ENCODE measurements at places on chromosomes 1 and 21.

- DNase-seq, result no peak
These were observed 25.0 kb downstream of the SDC3 start for GRCh38 chr1:30883389-30884172.

DNA sequence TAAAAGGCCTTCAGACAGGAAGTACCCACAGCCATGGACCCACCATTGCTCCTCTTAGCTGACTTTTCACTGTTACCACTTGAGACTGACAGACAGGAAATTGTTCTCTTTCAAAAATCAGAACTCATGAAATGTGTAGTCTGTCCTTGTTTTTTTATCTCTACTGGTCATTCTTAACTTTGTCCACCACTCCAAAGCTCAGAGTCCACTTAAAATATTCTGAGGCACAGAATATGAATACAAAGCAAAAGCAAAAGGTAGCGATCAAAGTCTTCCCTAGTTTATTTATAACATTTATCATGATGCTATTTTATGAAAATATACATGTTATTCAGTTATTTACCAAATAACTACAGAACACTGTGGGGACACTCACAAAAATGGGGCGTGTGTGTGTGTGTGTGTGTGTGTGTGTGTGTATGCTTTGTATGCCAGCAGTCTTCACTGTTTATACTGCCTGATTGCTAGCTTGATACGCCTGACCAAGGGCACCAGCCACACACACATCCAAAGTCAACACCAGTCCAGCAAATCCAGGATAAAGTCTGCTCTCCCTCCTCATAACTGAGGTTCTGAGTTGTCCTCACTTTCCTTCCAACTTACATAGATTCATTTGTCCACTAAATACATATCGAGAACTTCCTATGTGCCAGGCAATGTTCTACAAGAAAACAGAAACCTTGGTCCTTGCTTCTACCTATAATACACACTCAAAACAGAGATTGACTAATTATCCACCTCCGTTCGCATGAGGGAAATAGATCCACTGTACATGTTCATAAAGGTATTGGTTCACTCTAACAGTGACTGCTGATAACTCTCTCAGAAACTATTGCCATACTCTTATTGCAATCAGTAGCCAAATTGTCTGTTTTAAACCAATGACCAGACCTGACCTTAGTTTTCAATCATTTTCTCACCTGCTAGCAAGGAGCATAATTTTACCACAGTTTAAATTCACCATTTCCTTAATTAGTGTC is 79.4 kb downstream of the ERICH3 start:
- DNase-seq, result no peak

- DNase-seq, result no peak
These were observed 61.7 kb downstream of the KCNN3 start for GRCh38 chr1:154808261-154808908.

- no peak for DNase-seq
These were observed 7.4 kb downstream of the JAM2 start for GRCh38 chr21:25646474-25646873.

All from Kasumi-1 (cell line).